ENCODE measurements at places on chromosomes 3 and 15.

- no peak for DNase-seq
Observed at GRCh38 chr3:59425371-59425770, 375.5 kb upstream of the CFAP20DC start.

GRCh38 chr3:36695769-36696137 lies 68.6 kb downstream of the DCLK3 start:
- DNase-seq: no peak

DNA sequence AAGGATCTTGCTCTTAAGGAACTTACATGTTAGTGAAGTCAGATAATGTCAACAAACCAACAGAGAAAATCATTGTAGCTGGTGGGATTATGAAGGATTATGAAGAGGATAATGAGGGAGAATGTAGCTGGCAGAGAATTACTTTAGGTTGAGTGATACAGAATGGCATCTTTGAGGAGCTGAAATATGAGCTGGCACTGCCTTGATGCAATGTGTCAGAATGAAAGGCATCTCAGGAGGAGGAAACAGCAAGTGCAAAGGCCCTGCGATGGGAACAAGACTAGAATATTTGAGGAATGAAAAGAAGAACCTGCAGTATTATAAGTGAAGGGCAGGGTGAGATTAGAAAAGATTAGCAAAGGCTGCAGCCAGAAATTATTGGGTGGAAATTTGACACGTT lies 237.2 kb upstream of the ADAMTS9 start:
- DNase-seq: no peak

GRCh38 chr3:56790016-56790821 lies 11.5 kb downstream of the ARHGEF3 start:
- DNase-seq: no peak

- DNase-seq: no peak
Observed at GRCh38 chr15:98781838-98782237, 133.5 kb downstream of the IGF1R start.

- no peak for DNase-seq
Observed at GRCh38 chr3:87186608-87187159, 40.4 kb upstream of the CHMP2B start.

DNA sequence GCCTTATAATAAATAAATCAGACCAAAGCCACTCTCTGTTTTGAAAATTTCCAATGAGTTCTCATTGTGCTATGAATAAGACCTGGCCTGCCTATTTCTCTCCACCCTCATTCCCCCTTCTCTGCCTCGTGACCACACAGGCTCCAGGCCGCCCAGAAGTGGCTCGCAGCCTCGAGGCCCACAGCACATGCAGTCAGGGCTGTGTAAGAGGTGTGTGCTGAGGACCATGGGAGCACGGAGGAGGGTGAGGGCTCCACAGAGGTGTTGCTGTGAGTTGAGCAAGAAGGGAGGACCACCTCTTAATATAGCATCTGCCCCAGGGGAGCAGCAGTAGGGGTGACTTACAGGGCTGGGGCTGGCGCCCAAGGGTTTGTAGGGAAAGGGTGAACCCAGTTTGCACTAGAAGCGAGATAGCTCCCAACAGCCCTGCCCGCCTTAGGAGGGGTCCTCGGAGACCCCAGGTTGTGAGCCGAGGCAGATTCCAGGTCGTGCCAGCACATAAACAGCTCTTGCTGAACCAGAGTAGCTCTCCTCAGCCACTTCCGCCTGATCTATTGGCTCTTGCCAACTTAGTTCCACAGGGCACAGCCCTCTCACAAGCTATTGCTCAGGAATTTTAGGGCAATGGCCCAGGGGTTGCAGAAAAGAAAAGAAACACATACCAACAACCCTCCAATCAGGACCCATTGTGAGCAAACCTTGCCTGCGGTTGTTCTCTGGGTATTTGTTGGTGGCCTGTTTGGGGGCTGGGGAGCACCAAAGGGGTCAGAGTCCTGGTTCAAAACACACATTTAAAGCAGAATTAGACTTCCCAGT lies 117.7 kb downstream of the MYLK start:
- no peak for DNase-seq

DNA sequence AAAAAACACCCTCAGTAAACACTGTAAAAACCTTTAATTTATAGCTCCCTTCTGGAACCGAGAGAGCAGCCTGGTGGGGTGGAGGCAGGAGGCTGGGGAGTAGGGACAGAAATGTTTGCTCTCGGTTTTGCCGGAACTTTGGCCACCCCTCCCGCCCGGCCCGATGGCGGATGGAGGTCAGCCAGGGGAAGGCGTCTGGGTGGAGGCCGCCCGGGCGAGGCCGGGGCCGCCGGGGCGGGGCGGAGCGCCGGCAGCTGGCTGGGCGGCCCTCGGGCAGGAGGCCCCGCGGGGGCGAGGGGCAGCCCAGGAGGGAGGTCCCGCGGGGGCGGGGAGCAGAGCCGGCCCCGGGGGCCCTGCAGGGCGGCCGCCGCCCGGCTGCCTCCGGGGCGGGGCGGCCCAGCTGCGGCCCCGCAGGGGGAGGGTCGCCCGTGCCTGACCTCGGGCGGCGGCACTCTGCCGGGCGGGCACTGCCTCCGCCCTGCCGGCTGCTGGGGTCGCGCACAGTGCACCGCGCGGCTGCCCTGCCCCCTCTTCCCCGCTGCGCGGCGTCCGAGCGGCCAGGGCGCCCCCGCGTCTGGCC lies 829 bp upstream of the SKIL start:
- no peak for DNase-seq

GRCh38 chr3:133410191-133410892 lies 10.5 kb downstream of the BFSP2 start:
- no peak for DNase-seq

GRCh38 chr3:128362026-128362965 lies 104.4 kb downstream of the DNAJB8 start:
- DNase-seq: no peak
